ENCODE measurements at places on chromosomes 12 and 14.
A peak's percentile ranks its signal among the peaks of the same experiment; 100 is the strongest.

DNA sequence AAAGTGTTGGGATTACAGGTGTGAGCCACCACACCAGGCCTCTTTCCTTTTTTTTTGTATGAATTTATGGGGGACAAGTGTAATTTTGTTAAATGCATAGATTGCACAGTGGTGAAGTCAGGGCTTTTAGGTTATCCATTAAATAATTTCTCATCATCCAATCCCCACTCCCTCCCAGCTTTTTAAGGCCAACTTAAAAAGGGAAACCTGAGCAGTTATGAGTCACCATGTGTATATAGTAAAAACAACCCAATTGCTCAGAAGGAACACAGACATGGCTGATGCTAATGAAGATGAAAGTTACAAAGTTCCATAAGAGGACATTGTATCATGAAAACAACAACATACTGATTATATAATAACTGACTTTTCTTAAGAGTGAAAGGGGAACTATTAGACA lies 25.6 kb upstream of the ARID2 start:
- no peak for DNase-seq

- DNase-seq = no peak
Measured at GRCh38 chr12:6478416-6478815, 7.9 kb upstream of the VAMP1 start.

GRCh38 chr14:32358781-32359180 lies 29.7 kb downstream of the AKAP6 start:
- DNase-seq = no peak

- DNase-seq = no peak
Measured at GRCh38 chr14:59776468-59776867, 94.1 kb downstream of the RTN1 start.

DNA sequence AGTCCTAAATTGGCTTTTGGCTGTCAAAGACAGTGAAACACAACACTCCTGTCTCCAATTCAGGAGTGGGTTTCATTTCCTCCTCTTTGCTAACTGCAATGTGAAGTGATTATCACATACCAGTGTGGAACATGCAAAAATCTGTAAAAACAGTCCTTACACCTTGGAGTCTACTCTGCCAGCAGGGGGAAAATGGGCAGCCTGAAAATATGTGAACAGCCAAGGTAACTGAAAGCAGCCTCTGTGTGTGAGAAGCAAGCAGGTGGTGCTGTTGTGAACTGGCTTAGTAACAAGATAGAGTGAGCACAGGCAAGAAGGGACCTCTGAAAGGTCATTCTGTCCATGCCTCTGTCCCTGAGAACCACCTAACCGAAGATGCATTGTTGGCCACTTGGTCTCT lies 6.0 kb downstream of the PRMT8 start:
- no peak for DNase-seq

GRCh38 chr12:110012137-110012536 lies 12.9 kb downstream of the ANKRD13A start:
- DNase-seq = no peak

DNA sequence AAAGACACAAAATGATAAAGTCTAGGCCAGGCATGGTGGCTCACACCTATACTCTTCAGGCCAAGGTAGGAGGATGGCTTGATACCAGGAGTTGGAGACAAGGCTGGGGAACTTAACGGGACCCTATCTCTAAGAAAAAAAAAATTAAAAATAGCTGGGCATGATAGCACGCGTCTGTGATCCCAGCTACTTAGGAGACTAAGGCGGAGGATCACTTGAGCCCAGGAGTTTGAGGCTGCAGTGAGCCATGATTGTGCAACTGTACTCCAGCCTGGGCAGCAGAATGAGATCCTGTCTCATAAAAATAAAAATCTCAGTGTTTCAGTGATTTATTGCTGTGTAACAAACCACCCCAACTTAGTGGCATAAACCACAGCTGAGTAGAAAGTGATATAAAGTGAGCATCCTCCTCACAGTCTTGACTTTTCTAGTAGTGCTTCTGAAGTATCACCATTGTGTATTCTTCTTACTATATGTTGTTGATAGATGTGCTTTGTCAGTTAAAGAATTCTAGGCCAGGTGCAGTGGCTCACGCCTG lies 10.6 kb upstream of the ATF1 start:
- no peak for DNase-seq

- DNase-seq = no peak
Measured at GRCh38 chr12:56928262-56928661, 5.9 kb downstream of the SDR9C7 start.

GRCh38 chr14:21343035-21343794 lies 40.6 kb downstream of the SUPT16H start:
- no peak for DNase-seq

- no peak for DNase-seq
Measured at GRCh38 chr14:101232340-101233020, 328.8 kb upstream of the DIO3 start.

DNA sequence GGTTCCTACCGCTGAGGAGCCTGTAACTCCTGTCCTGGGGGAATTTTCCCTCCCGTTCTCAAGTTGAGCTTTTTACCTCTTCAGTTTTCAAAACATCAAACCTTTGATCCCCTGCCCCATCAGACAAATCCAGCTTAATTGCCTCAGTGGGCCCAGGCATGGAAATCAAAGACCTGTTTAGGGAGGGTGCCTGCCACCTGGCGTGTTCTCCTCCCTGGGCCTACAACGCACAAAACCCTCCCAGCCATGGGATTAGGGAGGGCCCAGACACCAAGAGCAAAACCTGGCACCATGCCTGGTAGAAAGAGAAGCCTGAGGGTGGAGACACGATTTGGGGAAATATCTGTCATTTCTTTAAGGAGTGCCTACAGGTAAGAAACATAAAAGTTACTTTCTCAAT lies 672.9 kb downstream of the BCL11B start:
- DNase-seq = no peak

GRCh38 chr12:8081251-8081920 lies 688 bp upstream of the NECAP1 start:
- DNase-seq = no peak

- DNase-seq = no peak
Measured at GRCh38 chr12:71727958-71728357, 26.7 kb upstream of the RAB21 start.

DNA sequence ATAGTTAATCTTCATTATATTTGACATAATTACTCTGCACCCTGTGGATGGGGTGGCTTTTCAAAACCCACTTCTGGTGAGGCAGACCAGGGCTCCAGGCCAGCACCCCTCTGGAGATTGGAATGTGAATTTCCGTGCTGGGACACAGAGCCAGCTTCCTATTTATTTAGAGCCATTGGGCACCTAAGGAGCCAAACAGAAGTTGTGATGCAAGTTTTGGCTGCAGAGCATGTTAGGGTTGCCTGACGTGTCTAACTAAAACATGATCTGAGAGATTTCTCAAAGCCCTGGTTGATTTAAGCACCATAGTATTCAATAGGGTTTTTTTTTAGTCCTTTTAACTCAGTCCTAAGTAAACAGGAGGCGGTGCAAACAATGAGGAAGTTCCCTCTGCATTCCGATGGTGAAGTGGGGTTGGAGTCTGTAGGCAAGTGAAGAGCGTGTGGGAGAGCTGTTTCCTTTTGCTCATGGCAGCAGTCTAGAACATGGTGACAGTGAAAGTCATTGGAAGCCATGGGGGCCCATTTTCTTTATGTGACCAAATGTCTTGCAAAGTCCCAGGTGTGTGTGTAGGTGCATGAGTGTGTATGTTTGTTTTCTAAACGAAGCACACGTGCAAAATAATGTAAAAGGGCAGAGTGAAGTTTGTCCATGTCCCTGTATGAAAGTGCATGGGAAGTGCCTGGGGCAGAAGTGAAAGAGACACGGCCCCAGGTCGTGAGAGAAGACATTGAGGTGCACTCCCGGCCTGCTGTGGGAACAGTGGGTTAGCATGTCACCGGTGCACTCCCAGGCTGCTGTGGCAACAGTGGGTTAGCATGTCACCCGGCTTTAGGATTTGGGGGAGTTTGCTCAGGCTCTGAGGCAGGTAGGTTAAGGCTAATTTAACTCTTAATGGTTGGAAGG lies 117.7 kb downstream of the PRKCH start:
- no peak for DNase-seq

GRCh38 chr12:123106640-123107359 lies 44.1 kb downstream of the PITPNM2 start:
- DNase-seq = no peak

- DNase-seq = no peak
Measured at GRCh38 chr12:1587927-1588574, 6.3 kb downstream of the FBXL14 start.

DNA sequence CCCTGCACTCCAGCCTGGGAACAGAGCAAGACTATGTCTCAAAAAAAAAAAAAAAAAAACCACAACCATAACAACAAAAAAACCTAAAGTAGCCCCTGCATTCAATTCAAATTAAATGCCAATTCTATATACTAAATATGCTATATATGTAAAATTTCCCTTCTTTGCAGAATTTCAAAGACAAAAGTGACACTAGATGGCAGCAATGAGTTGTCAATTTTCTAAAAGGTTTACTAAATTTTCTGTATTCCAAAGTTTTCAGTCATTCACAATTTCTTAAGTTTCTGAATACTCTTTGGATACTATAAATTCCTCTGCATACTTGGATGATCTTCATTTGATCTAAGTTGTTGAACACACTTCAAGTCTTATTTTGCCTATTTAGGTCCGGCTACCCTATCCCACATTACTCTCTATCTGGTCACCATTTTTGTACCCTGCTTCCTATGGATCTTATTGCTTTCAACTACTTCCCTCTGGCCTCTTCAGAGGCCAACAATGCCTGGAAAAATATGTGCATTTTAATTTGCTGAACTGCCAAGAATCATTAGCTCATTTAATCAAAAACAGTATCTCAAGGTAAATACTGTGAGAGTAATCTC lies 27.9 kb downstream of the HNRNPC start:
- no peak for DNase-seq

DNA sequence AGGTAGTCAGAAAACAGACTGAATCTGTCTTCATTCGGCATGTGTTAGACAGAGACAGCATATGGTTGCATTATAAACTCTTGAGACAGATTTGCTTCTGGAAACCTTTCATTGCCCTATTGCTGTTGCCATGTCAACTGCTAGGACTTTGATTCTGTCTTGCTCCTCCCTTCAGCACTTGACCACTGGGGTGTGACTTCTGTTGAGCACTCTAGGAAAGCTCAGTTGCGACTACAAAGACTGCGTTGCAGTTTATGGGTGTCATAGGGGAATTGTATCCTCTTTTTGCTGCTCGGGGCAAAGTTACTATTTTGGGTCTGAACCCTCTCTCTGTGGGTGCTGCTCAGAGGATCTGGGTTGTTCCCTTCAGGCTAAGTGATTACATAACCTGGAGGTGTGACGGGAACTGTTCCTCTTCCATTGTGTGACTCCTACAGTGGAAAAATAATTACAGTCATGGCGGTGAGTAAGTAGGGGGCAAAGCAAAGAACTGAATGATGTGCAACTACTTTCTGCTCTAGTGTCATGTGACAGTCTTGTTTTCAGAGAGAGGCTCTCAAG lies 44.3 kb upstream of the TRIM9 start:
- DNase-seq = no peak

- no peak for DNase-seq
Measured at GRCh38 chr12:83190631-83191390, 504.1 kb downstream of the TMTC2 start.

- DNase-seq = no peak
Measured at GRCh38 chr14:43479596-43480195, 1027.4 kb downstream of the FSCB start.

DNA sequence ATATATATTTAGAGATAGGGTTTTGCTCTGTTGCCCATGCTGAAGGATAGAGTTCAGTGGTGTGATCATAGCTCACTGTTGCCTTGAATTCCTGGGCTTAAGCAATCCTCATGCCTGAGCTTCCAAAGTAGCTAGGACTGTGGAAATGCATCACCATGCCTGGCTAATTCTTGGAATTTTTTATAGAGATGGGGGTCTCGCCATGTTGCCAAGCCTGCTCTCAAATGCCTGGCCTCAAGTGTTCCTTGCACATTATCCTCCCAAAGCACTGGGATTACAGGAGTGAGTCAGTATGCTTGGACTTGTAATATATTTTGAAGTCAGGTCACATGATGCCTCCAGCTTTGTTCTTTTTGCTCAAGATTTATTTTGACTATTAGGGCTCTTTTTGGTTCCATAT lies 178.0 kb downstream of the RPAP3 start:
- no peak for DNase-seq

DNA sequence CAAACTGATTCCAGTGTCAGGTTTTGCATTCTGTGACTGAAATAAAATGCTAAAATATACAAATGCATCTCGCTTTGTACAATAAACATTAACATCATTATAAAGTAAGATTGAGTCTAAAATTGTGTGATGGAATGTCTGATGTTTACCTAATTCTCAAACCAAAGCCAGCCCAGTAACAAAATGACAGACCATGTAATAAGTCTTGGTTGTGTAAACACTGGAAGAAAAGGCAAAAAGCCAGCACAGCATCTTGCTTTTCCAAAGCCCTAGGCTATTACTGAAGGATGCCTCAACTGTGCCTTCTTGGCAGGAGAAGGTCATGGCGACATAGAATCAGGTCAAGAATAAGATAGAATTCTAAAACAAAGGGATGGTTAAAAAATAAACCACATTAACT lies 169.6 kb downstream of the EGLN3 start:
- no peak for DNase-seq

GRCh38 chr14:53285821-53286220 lies 132.7 kb upstream of the DDHD1 start:
- DNase-seq = no peak

GRCh38 chr12:132444957-132445883 lies 44.7 kb upstream of the FBRSL1 start:
- peak; percentile 54 for DNase-seq

GRCh38 chr12:84624601-84625000 lies 288.0 kb downstream of the SLC6A15 start:
- no peak for DNase-seq

DNA sequence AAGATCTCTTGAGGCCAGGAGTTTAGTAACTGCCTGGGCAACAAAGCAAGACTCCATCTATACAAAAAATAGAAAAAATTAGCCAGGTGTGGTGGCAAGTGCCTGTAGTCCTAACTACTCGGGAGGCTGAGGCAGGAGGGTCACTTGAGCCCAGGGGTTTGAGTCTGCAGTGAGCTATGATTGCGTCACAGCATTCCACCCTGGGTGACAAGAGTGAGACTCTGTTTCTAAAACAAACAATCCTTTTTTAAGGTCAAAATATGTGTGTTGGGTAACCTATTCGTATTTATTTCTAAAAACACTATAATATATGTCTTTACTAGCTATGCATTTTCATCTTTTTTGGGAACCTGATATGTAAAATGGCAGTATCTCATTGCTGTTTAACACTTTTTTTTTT lies 7.4 kb downstream of the FBXO21 start:
- DNase-seq = no peak

GRCh38 chr12:57723630-57723962 lies 14.9 kb downstream of the AGAP2 start:
- no peak for DNase-seq

GRCh38 chr14:93712079-93712837 lies 76.0 kb downstream of the PRIMA1 start:
- DNase-seq = no peak

DNA sequence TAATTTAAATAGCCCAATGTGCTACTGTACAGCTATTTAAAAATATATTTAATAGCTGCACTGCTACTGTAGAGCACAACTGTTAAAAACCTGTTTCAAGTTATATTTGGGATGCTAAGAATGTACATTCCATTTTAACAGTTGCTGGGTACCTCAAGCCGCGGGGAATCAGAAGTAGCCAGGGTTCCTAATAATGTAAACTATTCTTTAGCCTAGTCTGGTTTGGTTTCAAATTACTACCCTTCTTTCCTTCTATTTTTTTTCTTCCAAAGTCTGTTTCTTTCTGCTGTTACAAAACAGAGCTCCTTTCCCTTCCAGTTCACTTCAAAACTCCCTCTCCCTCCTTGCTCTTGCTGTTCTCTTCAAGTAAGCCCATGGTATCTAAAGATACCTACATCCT lies 21.3 kb downstream of the SCAF11 start:
- no peak for DNase-seq
